ENCODE measurements at places on chromosomes 7 and 10. TPM values are rescaled to one million over a fixed set of nuclear protein-coding genes. Genes with fewer than 3 reads are reported as not detected.

- H3K27ac ChIP-seq, result no peak overlapping the region
- no peak overlapping the region for H3K4me3 ChIP-seq
- H3K4me1 ChIP-seq, result no peaks in the 10 kb centered on the region
- H3K27me3 ChIP-seq, result peaks cover 31% of the 10 kb centered on the region
These were observed 37.2 kb upstream of the ZNF488 start for GRCh38 chr10:47421057-47421952.

Gene ZNF488
- not detected for total RNA-seq

GRCh38 chr7:155001756-155002410 lies 1.0 kb downstream of the PAXIP1 start:
- DNase-seq, result no peak
- H3K4me1 ChIP-seq, result peaks cover 18% of the 10 kb centered on the region
- H3K27me3 ChIP-seq, result no peaks in the 10 kb centered on the region
- peaks cover 12% of the 10 kb centered on the region for H3K36me3 ChIP-seq
- no peak overlapping the region for H3K27ac ChIP-seq

DNA sequence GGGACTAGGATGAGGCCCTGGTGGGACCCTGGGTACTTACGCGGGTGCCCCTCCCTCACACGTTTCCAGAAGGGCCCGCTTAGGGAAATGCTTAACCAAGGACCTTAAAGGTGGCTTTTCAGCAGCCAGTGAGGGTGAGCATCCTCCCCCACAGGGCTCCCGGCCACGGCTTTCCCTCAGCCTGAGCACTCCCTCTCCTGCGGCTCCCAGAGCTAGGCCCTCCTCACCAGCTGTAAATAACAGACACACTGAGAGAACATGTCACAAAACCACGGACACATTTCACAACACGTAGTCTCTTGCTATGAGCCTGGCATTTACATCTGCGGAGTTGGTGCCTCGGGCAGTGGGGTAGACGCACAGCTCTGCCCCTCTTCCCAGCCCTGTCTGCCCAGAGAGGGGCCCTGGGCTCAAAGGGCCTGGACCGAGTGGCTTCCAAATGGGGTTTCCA lies 25.2 kb downstream of the GRID1 start:
- no peak for DNase-seq
- no peaks in the 10 kb centered on the region for H3K27me3 ChIP-seq
- no peaks in the 10 kb centered on the region for H3K4me1 ChIP-seq
- H3K27ac ChIP-seq, result no peak overlapping the region

Gene MSS51
- total RNA-seq, result 4.6 TPM

- no peak for DNase-seq
- no peaks in the 10 kb centered on the region for H3K27me3 ChIP-seq
- H3K4me1 ChIP-seq, result peaks cover 45% of the 10 kb centered on the region
- peak overlapping the region; percentile 57 for H3K27ac ChIP-seq
These were observed 33.8 kb upstream of the ARMS2 start for GRCh38 chr10:122420624-122421007.

Gene FAS
- total RNA-seq, result 28.7 TPM

DNA sequence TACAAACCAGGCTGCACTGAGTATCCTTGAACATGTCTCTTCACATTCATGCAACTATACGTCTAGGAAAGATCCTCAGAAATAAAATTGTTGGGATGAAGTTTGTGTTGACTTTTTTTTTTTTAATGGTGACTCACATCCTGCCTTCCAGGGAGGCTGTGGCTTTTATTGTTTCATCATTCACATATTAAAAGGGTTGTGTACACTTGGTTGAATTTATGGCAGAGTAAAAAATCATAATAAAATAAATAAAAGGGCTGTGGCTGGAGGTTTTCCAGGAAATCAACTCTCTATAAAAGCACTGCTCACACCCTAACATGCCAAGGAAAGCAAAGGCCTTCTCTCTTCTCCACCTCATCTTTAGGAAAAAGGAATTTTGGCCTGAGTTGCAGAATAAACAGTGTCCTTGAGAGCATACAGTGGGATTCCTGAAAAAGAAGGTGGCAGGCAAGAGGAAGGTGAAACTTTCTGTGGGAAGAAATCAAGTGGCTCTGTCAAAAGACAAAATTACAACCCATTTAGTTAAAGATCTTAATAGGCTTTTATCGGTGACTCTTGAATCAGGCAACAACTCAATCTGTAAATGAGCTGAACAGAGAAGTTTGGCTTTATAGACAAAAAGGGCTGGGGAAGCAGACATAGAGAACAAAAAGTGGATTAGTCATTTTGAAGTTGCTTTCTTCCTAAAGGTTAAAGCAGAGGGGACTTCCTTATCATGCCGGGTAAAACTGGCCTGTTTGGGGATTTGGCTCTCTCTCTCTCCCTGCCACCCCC lies 41.6 kb upstream of the FHIP2A start:
- H3K36me3 ChIP-seq, result no peaks in the 10 kb centered on the region
- H3K27ac ChIP-seq, result no peak overlapping the region
- H3K4me1 ChIP-seq, result no peaks in the 10 kb centered on the region
- H3K4me3 ChIP-seq, result no peak overlapping the region
- H3K27me3 ChIP-seq, result no peaks in the 10 kb centered on the region

- no peak overlapping the region for H3K4me3 ChIP-seq
- DNase-seq, result no peak
- no peaks in the 10 kb centered on the region for H3K27me3 ChIP-seq
- H3K4me1 ChIP-seq, result no peaks in the 10 kb centered on the region
- no peak overlapping the region for H3K27ac ChIP-seq
These were observed 84.8 kb upstream of the GRM3 start for GRCh38 chr7:86558680-86559501.

- peaks cover 19% of the 10 kb centered on the region for H3K27me3 ChIP-seq
- no peak overlapping the region for H3K4me3 ChIP-seq
- H3K4me1 ChIP-seq, result no peaks in the 10 kb centered on the region
These were observed 47.4 kb downstream of the NRAP start for GRCh38 chr10:113616244-113617074.

Measured in T-cell (primary cell).